NCI-H226 (cell line): ENCODE measurements at places on chromosomes 1 and 21.

- DNase-seq: no peak
These were observed 3.9 kb upstream of the CD1C start for GRCh38 chr1:158285756-158286241.

GRCh38 chr1:168368131-168368530, 87.5 kb downstream of the TBX19 start:
- DNase-seq: no peak

- DNase-seq: no peak
These were observed 671.2 kb downstream of the MATN1 start for GRCh38 chr1:30052178-30052577.

DNA sequence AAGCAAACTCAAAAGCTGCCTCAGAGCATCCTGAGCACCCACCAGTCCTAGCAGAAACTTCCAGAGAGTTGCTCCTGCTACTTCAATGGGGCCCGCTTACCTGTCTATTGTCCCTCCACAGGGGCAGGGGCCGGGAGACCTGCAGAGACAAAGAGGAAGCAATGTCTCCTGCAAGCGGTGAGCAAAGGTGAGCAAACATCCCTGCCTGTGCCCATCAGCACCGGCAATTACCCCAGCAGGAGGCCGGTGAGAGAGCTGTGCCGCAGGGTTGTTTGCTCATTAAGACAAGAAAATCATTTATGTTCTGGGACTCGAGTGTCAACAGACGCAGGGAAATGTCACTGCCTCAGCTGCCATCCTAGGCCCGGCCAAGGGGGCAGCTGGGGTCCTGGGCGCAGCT, 53.8 kb upstream of the TARDBP start:
- no peak for DNase-seq

GRCh38 chr1:54971317-54971791, 9.1 kb upstream of the TMEM61 start:
- peak; percentile 56 for DNase-seq

- peak; percentile 26 for DNase-seq
These were observed 364.1 kb upstream of the LYPLAL1 start for GRCh38 chr1:218809625-218810024.

DNA sequence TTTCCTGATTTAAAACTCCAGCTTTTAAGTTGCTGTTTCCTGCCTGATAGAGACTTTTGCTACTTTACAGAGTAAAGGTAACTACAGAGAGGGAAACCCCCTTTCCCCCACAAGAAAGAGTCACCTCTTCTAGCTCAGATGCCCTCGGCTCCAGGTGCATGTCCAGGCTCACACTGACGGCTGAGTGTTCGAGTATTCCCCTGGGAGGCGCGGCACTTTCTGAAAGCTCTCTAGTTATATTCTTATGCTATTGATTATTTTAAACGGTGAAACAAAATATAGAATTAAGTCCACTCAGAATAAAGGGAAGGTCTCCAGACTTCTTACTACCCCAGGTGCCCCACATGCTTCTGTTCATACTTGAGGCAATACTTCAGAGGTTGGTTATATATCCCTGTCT, 160.3 kb upstream of the FMN2 start:
- DNase-seq: no peak

DNA sequence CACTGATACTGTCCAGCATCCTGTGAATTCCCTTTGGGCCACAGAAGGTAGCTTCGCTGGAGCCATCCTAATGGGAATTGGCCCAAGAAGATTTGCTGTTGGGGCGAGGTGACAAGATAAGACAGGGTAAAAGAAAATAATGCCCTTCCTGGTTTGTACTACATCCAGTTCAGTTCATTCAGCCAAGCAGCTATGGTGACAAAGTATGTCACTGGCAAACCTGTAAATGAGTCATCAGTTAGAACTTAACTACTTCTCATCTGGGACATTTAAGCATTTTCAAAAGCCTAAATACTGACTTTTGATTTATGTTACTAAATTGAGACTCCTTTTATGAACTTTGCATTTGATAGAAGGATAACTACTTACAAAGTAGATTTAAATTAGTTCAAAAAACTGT, 54.2 kb downstream of the WDR64 start:
- no peak for DNase-seq

GRCh38 chr1:230760360-230760827, 13.2 kb downstream of the CAPN9 start:
- DNase-seq: no peak

- no peak for DNase-seq
These were observed 34.0 kb upstream of the RAP1A start for GRCh38 chr1:111585447-111586086.

DNA sequence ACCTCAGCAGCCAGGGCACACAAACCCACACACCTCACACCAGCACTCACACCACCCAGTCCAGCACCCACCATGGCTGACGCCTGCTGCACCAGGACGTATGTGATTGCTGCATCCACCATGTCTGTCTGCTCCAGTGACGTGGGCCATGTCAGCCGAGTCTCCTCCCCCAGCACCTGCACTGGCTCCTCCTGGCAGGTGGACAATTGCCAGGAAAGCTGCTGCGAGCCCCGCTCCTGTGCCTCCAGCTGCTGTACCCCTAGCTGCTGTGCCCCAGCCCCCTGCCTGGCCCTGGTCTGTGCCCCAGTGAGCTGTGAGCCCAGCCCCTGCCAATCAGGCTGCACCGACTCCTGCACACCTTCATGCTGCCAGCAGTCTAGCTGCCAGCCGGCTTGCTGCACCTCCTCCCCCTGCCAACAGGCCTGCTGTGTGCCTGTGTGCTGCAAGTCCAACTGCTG, at the start of gene KRTAP10-8:
KRTAP10-8 (plus strand) TSS at position 51 of the 458 bp plus-strand sequence; CDS start at position 73, 22 bp downstream.
- no peak for DNase-seq

GRCh38 chr1:201146626-201147390, 7.5 kb downstream of the TMEM9 start:
- no peak for DNase-seq

DNA sequence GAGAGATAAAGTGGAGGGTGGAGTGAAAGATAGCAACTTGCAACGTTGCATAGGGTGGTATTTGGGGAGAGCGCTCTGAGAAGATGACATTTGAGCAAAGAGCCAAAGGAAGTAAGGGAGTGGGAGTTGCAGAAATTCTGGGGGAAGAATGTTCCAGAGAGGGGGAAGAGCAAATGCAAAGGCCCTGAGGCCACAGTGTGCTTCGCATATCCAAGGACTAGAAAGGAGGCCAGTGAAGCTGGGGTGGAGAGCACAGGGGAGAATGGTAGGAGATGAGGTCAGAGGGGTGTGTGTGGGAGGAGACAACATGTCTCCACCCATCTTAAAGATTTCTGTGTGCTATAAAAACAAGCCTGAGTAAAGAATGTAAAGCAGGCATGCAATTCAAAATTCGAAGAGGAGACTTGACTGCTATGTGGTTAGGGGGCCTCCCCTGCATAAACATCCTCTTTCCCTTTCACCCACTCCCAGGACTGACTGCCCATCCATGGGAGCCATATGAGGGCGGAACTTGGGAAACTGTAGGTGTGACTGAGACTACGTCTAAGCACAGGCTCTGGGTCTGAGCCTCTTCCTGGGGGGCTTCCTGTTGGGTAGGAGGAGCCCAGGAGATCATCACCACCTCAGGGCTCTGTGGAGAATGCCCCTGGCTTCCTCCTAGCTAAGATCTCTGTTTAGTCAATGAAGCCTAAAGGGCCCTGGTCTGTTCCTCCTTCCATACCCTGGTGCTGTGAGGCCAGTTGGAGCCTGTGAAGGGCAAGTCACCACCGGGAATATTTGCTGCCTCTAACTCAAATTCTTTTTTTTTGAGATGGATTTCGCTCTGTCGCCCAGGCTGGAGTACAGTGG, 2.9 kb upstream of the CLIC4 start:
- DNase-seq: peak; percentile 95

DNA sequence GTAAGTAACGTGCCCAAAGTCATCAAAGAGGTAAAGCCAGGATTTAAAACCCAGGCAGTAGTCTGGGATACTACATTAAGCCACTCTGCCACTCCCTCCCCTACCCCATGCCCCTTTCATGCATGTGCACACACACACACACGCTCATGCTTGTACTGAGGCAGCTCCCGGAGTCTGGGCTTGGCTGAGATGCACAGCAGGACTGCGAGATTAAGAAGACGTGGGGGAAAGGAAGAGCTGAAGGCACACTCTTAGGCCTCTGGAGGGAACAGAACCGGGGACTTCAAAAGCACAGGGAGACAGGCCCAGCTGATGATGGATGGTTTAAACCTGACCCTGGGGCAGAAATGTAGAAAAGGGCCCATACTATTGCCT, 98.3 kb downstream of the GLIS1 start:
- DNase-seq: no peak

DNA sequence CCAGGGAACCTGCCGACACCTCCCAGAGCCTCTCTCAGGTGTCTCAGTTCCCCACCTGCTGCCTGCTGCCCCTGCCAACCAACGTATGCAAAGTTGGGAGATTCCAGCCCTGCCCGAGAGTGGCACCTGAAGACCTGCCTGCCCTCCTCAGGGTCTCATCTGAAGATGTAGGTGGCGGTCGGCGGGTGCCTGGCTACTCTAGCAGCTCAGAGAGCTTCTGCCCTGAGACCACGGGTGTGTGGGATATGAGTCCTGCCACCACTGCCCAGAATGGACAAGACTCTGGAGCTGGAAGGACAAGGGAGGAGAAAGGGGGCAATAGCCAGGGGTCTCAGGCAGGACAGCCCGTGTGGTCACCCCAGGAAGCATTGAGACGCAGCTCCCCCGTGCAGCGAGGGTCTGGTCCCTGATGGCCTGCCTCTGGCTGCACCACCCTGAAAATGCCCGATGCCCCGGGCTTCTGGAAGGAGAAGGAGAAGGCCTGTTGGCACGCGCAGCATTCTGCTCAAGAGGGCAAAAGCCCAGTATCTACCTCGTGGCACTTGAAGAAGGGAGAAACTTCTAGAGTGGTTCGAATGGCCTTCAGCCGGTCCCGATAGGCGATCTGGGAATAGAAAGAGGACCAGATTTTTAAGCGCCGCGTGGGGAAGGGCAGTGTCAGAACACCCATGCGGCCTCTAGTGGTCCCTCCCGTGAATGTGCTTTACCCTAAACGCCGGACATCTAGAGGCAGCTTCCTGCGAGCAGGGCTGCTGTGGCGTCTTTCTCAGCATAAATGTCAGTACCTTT, 88.8 kb downstream of the STUM start:
- DNase-seq: no peak

DNA sequence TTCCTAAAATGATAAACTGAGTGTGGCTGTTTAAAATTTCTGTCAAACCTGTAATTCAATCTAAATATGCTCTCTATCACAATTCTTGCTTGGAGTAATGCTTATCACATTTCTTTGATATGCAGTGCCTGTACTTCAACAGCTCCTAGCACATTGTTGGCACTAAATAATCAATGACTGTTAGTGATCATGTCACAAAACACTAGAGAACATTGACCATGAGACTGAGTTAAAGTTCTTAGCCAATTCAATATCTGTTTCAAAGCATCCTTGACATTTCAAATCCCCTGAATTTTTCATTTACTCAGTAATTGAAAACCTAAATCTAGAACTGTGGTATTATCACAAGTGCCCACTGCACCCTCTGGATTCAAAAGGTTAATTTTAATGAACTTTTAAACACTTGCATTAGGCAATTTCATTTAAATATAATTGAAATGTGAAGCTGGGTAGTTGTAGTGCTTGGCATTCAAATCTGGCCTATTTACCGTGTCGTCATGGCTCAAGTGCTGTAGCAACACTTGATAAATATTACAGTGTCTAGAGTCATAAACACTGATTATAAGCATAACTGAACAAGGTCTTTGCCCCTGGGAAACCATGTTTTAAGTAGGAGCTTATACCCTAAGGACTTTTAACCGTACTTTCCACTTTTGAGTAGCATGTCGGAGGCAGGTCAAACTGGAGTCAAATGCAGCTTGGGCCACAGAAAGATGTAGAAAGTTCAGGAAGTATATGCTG, 143.6 kb downstream of the LRRC7 start:
- DNase-seq: no peak

DNA sequence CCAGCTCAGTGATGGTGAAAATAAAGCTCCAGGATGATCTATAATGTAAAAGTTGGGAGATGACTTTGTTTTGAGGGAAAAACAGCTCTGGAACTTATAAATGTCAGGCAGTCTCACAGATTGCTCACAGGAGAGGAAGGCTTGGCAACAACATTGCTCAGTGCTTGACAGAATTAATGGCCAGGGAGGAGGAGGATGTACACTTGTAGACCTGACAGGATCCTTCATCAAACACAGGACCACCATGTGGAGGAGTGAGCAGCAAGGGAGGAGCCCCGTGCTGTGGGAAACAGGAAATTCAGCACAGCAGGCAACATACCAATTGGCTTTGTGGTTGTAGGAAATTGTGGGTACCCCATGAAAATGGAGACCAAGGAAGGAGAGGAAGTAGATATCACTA, 291.8 kb upstream of the CAMK1G start:
- peak; percentile 55 for DNase-seq
